ENCODE measurements at places on chromosomes 2 and 18.
A peak's percentile ranks its signal among the peaks of the same experiment; 100 is the strongest.

GRCh38 chr18:75141166-75141565, 67.8 kb downstream of the PTGR3 start:
- no peak for DNase-seq

DNA sequence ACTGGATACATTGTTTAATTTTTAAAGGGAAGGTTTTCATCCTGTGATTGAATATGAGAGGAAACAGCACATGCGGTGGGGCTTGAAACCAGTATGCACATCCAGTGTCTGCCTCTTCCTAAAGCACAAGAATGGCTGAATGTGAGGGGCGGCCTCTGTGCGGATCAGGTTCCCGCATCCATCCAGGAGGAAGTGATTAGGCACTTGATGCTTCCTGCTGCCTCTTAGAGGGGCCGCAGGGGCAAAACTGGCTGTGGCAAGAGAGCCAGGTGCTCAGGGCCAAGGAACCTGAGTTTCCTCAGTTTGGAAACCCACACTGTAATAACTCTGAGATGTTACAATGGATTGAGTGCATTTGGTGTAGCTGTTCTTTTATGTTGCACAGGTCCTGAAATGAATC, 48.8 kb downstream of the THNSL2 start:
- no peak for DNase-seq

DNA sequence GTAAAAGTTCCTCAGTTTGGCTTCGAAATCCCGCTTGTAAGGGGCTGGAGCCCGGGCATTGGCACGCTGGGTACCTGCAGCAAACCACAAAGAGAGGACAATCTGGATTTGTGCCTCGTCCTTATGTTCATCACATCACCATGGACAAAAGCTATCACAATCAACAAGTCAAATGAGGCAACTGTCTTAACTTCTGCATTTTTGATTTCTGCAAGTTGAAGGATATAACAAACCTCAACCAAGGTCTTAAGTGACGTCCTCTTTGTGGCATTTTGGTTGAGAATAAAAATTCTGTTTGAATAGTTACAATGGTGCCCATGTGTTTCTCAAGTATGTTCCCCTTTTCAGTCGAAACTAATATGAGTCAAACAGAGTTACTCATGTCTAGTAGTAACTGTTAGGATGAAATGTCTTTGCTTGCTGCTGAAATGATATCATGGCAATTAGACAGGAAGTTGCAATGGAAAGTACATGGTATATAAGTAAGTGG, 70.8 kb upstream of the STK17B start:
- DNase-seq = no peak

DNA sequence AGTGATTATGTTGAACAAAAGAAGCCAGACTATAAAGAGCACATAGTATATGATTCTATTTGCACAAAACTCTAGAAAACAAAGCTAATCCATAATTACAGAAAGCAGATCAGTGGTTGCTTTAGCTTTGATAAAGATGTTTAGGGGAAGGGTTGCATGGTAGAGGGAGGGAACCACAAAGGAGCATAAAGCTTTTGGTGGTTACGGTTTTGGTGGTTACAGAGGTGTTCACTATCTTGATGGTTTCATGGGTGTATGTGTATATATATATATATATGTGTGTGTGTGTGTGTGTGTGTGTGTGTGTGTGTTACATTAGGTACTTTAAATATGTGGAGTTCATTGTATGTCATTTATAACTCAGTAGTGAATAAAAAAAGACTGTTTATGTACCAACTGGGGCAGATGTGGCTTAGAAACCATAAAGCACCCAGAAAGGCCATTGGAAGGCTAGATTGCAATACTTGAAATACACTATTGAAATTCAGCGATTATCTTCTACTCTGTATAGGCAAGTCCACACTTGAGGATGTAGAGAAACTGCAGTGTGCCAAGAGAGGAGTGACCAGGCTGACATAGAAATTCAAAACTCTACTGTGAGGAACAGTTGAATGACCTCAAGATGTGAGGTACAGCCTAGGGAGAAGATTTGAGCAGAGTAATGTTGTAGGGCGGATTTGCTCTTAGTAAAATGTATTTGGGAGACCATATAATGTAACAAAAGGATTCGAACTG, 60.6 kb downstream of the CAB39 start:
- no peak for DNase-seq

- DNase-seq = no peak
Measured at GRCh38 chr2:43441195-43441594, 154.6 kb downstream of the THADA start.

- no peak for DNase-seq
Measured at GRCh38 chr2:196230061-196230854, 58.9 kb upstream of the STK17B start.

DNA sequence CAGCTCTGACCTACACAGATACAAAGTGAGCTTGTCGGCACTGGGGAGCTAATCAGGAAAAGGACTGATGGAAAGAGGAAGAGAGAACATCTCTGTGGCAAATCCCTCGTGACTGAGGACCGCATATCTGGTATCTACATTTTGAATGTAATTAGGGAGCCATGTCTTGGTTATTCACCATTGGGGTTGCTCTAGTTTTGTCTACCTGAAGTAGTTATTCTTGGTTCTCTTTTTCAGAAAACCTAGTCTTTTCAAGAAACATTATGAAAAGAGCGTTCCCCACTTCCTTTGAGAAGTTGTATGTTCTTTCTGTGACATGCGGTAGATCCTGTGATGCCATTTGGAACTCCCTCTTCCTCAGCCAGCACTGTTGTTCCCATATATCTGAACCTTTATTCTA, 104.4 kb downstream of the DOCK10 start:
- DNase-seq = no peak

- DNase-seq = no peak
Measured at GRCh38 chr2:9441556-9441955, 18.1 kb downstream of the CPSF3 start.

DNA sequence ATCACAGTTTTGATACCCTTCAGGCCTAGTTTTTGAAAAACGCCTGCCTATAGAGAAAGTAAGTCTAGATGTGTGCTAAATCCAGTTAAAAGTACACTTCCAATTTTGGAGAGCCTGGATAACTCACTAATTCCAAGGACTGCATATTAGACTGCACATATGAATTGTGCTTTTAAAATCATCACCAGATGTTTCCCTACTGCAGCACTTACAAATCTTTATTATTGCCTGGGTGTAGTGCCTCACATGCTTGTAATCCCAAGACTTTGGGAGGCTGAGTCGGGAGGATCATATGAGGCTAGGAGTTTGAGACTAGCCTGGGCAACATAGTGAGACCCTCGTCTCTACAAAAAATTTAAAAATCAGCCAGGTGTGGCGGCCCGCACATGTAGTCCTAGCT, 35.9 kb upstream of the HTR2B start:
- no peak for DNase-seq

DNA sequence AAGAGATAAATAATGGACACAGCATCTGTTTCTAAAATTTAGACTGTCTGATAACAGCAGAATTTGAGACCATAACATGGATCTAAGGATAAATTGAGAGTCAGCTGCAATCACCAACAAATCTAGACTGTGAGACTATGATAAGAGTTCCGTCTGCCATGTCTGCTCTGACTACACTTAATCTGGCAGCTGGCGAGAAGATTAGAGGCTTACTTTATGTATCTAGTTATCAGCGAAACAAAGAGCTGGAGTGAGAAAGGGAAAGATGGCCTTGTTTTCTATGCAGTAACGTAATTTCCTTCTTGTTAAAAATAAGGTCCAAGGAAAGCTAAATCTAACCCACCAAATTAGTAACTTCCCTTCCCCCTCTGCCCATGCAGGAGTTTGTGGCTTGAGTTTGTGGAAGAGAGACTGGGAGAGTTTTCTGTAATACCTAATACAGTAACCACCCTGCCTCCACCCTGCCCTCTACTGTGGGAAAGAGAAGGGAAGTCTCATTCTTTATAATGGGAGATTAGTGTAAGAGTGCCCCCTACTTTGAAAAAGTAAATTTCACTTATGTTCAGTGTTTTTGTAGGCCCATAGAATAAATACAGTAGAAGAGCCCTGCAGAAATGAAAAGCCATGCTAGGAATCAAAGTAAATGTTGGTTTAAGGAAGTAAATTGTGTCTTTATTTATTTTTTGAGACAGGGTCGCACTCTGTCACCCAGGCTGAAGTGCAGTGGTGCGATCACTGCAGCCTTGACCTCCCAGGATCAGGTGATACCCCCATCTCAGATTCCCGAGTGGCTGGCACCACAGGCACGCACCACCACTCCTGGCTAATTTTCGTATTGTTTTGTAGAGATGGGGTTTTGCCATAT, 27.5 kb downstream of the EML4 start:
- DNase-seq = no peak

GRCh38 chr2:106201661-106202060, 7.6 kb upstream of the UXS1 start:
- DNase-seq = no peak

- no peak for DNase-seq
Measured at GRCh38 chr2:169046440-169047151, 15.5 kb upstream of the ABCB11 start.

- DNase-seq = no peak
Measured at GRCh38 chr18:38552732-38553321, 987.2 kb upstream of the CELF4 start.

- DNase-seq = no peak
Measured at GRCh38 chr2:156563994-156564753, 128.0 kb downstream of the GPD2 start.

- peak; percentile 39 for DNase-seq
Measured at GRCh38 chr2:227106845-227107759, 56.9 kb downstream of the COL4A4 start.

GRCh38 chr2:109158237-109158636, 29.2 kb downstream of the SH3RF3 start:
- DNase-seq = no peak

GRCh38 chr18:49855711-49856415, 42.5 kb upstream of the ACAA2 start:
- no peak for DNase-seq

DNA sequence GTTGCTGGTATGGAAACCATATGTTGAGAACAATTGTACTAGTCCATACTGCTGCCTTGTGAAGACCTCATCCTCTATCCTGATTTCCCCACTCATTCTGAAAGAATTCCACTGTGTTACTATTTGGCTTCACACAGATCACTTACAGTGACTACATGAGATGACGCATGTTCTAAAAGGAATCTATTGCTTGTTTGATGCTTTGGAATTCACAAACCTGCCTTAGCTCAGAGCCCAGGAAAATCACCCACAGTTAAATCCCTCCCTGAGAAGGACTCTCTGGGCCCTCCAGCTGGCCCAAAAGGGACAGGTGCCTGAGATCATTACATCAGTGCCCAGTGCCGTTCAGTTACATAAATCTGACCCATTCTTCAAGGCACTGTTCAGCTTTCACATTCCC, 45.3 kb downstream of the KLHL29 start:
- no peak for DNase-seq

DNA sequence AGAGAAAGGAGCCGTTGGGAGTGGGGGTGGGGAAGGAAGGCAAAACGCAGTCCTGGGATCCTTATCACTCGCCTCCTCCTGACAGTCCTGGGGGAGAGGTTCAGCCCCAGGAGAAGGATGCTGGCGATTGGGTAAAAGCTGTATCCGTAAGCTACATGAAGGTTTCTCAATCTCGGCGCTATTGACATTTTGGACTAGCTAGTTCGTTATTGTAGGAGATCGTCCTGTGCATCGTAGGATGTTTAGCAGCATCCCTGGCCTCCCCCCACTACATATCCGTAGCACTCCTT, 511 bp upstream of the TP53I3 start:
- no peak for DNase-seq

GRCh38 chr2:69111076-69111475, 98.1 kb downstream of the ANTXR1 start:
- DNase-seq = no peak

Data from tibial nerve (tissue), 4 donors.